Trophoblast cell (in vitro differentiated cells and primary cell): ENCODE measurements at places on chromosomes 4 and X.

GRCh38 chr4:86939729-86940575 is 5.1 kb downstream of the AFF1 start:
- no peak overlapping the region for H3K4me3 ChIP-seq
- no peaks in the 10 kb centered on the region for H3K36me3 ChIP-seq
- no peaks in the 10 kb centered on the region for H3K4me1 ChIP-seq
- no peaks in the 10 kb centered on the region for H3K27me3 ChIP-seq
- H3K27ac ChIP-seq = no peak overlapping the region
- DNase-seq = peak; percentile 39

GRCh38 chrX:123964156-123964834 is 2.8 kb downstream of the STAG2 start:
- no peak for DNase-seq
- H3K4me1 ChIP-seq = no peaks in the 10 kb centered on the region
- H3K4me3 ChIP-seq = no peak overlapping the region
- no peak overlapping the region for H3K27ac ChIP-seq

DNA sequence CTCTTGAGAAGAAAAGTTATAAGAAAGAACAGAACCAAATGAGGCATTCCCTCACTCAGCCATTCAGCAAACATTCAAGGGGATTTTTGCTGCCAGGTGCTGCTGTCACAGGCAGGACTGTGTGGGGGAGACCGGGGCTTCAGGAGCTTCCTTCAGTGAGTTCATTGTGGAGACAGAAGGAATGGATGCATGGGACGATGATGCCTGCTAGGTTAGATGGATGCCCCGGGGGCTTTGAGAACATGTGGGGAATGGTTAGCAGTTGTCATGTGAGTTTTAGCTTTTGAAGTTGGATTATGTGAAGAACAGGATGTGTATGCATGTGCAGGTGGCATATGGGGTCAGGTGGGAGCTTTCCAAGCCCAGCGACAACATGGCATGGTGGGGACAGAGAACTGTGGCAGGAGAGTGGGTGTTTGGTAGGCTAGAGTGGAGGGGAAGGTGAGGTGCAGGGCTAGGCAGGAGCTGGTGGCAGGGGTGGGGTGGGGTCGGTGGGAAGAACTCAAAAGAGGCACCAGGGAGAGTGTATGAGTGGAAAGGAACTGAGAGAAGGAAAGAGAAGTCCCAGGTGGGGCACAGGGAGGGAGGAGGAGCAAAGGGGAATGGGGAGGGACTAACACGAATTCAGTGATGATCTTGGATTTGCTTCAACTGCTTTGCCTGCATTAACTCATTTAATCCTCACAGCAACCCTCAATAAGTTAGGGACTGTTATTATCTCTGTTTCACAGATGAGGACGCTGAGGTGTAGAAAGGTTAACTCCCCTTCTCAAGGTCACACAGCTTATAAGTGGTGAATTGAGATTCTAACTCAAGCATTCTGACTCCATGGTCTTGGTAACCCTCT is 8.4 kb downstream of the DCUN1D4 start:
- peaks cover 8% of the 10 kb centered on the region for H3K4me1 ChIP-seq
- H3K27me3 ChIP-seq = no peaks in the 10 kb centered on the region
- no peak overlapping the region for H3K4me3 ChIP-seq
- no peaks in the 10 kb centered on the region for H3K36me3 ChIP-seq

- no peaks in the 10 kb centered on the region for H3K36me3 ChIP-seq
- no peaks in the 10 kb centered on the region for H3K27me3 ChIP-seq
- peaks cover 4% of the 10 kb centered on the region for H3K4me1 ChIP-seq
- H3K4me3 ChIP-seq = no peak overlapping the region
- no peak for DNase-seq
Measured at GRCh38 chr4:112063260-112063659, 82.0 kb upstream of the FAM241A start.
